ENCODE measurements at places on chromosomes 1 and 21. TPM values are rescaled to one million over a fixed set of nuclear protein-coding genes. Genes with fewer than 3 reads are reported as not detected.

GRCh38 chr1:18007391-18008041 is 100.1 kb upstream of the IGSF21 start:
- H3K4me3 ChIP-seq, result no peak overlapping the region
- H3K36me3 ChIP-seq, result no peaks in the 10 kb centered on the region
- H3K27me3 ChIP-seq, result peaks cover 54% of the 10 kb centered on the region
- no peak for DNase-seq

GRCh38 chr1:169590932-169591331 is 4.7 kb upstream of the F5 start:
- peaks cover 9% of the 10 kb centered on the region for H3K27me3 ChIP-seq
- no peak for DNase-seq
- no peak overlapping the region for H3K4me3 ChIP-seq
- H3K27ac ChIP-seq, result no peak overlapping the region
- H3K4me1 ChIP-seq, result peaks cover 8% of the 10 kb centered on the region

DNA sequence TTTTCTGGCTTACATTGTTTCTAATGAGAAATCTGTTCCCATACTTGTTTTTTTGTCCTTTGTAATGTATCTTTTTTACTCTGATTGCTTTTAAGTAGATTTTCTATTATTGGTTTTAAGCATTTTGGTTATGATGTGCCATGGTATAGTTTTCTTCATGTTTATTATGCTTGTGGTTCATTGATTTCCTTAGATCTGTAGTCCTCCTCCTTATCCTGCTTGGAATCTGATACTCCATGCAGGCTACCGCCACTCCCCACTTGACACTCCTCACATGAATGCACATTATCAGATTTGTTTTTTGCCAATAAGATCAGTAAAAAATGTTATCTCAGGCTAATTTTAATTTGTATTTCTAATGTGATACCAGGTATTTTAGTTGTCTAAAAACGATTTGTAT is 20.8 kb downstream of the UROD start:
- DNase-seq, result no peak
- H3K27me3 ChIP-seq, result no peaks in the 10 kb centered on the region
- no peaks in the 10 kb centered on the region for H3K4me1 ChIP-seq

DNA sequence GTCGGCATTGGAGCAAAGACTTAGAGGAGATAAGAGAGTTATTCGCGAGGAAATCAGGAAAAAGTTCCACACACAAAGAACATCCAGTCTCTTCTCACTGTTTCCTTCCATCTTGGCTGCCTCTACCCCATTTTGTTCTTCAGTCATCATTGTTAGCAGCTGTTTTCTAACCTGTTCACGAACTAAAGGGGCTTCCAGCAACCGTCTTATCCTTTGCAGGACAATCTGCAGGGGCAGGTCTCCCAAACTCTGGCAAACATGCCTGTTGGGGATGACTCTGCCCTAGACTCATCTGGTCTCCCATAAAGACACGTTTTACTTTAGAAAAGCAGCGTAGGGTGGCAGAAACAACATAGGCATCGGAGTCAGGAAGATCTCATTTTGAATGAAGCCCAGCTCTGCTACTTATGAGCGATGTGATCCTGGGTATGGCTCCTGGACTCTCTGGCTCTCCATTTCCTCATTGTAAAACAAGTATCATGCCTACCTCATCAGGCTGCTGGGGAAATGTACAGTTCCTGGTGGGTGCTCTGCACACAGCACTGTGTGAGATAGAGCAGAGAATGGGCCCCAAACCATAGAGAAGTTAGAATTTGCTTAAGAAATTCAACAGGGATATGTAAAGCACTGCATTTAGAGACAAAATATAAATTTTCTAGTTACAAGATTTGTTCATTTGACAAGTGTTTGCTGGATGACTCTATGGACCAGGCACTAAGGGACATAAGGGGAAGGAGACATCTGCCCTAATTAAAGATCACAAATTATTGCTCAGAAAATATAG is 59.7 kb downstream of the MEF2D start:
- H3K4me1 ChIP-seq, result peaks cover 17% of the 10 kb centered on the region
- no peak for DNase-seq
- H3K36me3 ChIP-seq, result no peaks in the 10 kb centered on the region

- peaks cover 10% of the 10 kb centered on the region for H3K27me3 ChIP-seq
- no peak overlapping the region for H3K4me3 ChIP-seq
- H3K27ac ChIP-seq, result no peak overlapping the region
Measured at GRCh38 chr1:223479718-223480425, 86.7 kb downstream of the CCDC185 start.

LPAR3 gene
- total RNA-seq, result 14.7 TPM

- H3K27ac ChIP-seq, result no peak overlapping the region
- no peaks in the 10 kb centered on the region for H3K27me3 ChIP-seq
- no peak overlapping the region for H3K4me3 ChIP-seq
- no peaks in the 10 kb centered on the region for H3K4me1 ChIP-seq
- no peaks in the 10 kb centered on the region for H3K36me3 ChIP-seq
Measured at GRCh38 chr1:244314921-244315559, 136.7 kb downstream of the ADSS2 start.

DNA sequence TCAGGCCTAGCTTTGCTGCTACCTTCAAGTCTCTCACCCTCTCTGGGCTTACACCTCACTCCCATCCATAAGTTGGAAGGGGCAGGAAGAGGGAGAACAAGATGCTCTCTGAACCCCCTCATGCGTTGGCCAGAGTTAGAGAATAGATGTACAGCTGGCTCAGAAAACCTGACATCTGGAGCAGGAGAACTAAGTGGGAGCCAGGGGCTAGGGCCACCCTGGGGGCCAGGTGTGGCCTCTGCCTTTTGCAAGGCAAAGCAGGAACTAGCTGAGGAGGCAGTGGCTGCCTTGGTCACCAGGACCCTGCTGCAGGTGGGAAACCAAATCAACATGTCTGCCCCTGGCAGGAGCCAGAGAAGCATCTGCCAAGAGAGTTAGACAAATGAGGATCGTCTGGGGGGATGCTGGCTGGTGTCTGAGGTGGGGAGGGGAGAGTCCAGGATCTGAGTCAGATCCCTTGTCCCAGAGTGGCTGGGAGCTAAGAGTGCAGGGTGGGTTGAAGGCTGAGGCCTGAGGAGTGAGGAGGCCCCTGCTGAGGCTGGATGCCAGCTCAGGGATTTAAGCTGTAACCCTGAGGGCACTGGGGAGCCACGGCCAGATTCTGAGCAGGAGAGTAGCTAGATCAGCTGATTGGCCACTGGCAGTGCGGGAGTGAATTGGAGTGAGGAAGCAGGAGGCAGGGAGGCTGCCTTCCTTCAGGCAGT is 115.0 kb downstream of the EPHB2 start:
- H3K36me3 ChIP-seq, result no peaks in the 10 kb centered on the region
- H3K27ac ChIP-seq, result no peak overlapping the region
- no peaks in the 10 kb centered on the region for H3K27me3 ChIP-seq
- H3K4me1 ChIP-seq, result peaks cover 5% of the 10 kb centered on the region
- H3K4me3 ChIP-seq, result no peak overlapping the region

GRCh38 chr1:212315184-212315583 is 30.0 kb downstream of the PPP2R5A start:
- H3K36me3 ChIP-seq, result no peaks in the 10 kb centered on the region
- H3K4me1 ChIP-seq, result peaks cover 19% of the 10 kb centered on the region
- no peaks in the 10 kb centered on the region for H3K27me3 ChIP-seq
- H3K4me3 ChIP-seq, result no peak overlapping the region

- no peaks in the 10 kb centered on the region for H3K27me3 ChIP-seq
- no peak overlapping the region for H3K4me3 ChIP-seq
- H3K27ac ChIP-seq, result no peak overlapping the region
- H3K36me3 ChIP-seq, result no peaks in the 10 kb centered on the region
- no peak for DNase-seq
Measured at GRCh38 chr1:216140730-216141524, 282.3 kb downstream of the USH2A start.

GRCh38 chr1:209513226-209513625 is 70.3 kb upstream of the CAMK1G start:
- H3K27me3 ChIP-seq, result no peaks in the 10 kb centered on the region
- no peak overlapping the region for H3K4me3 ChIP-seq

DNA sequence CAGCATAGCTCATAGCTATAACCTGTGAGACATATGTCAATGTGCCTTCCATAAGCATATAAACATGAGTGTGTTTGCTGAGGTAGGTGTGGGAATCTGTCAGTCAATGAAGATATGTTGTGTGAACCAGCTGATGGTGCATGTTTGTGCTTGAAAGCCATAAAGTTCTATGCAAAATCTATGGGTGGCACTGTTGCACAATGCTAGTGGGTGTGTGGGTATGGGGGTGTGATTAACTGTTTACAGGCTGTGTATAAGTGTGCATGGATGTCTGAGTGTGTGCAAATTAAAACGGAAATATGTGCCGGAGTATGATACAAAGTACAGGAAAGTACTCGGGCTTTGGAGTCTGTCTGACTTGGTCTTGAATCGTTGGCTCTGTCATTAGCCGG is 1.0 kb upstream of the ATP2B4 start:
- H3K27me3 ChIP-seq, result no peaks in the 10 kb centered on the region
- DNase-seq, result peak; percentile 33
- H3K4me1 ChIP-seq, result peaks cover 24% of the 10 kb centered on the region
- H3K4me3 ChIP-seq, result no peak overlapping the region
- no peaks in the 10 kb centered on the region for H3K36me3 ChIP-seq
- peak overlapping the region; percentile 96 for H3K27ac ChIP-seq

DNA sequence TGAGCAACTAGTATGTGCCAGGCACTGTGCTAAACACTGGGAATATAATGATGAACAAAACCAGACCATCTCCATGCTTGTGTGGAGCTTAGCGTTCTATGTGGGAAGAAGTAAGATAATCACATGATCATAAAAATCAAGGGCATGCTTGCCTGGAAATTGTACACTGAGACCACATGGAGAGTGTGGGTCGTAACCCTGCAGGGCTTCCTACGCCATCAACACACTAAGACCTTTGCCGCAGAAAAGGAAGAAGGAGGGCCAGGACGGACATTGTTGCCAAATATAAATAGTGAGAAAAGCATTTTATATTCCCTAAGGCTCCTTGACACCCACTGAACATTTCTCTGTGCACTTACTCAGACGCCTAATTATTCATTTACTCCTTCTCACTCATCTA is 388.1 kb upstream of the VAMP3 start:
- no peak overlapping the region for H3K4me3 ChIP-seq
- no peaks in the 10 kb centered on the region for H3K4me1 ChIP-seq
- no peak overlapping the region for H3K27ac ChIP-seq
- no peaks in the 10 kb centered on the region for H3K36me3 ChIP-seq

CHD1L gene
- total RNA-seq, result 7.6 TPM

PIK3CD gene
- total RNA-seq, result 4.0 TPM

DNA sequence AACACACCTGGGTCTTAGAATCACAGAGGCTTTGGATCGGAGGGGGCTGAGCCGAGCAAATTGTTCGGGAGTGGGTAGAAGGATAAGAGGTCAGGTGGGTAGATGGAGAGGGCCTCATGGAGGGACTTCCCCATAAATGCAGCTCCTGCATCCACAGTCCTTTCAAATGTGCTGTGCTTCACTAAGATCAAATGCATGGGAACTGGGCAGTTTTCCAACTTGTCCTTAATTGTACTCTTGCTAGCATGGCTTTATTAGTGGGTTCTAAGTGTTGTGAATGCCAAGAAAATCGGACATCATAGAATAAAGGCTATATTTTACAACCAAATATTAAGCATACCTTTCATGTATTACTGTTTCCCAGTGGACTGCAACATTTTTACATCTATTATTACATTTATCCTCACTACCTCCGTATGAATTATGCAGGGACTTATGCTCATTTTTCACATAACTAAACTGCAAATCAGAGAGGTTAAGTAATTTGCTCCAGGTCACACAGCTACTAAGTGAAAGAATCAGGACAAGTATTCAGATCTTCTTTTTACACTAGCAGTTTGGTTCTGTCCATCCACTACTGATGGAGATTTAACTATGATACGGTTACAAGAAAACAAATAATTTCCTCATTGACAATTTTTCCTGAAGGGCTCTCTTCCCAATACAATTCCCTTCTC is 174.5 kb upstream of the RUNX1 start:
- no peak for DNase-seq
- peaks cover 25% of the 10 kb centered on the region for H3K4me1 ChIP-seq
- no peak overlapping the region for H3K4me3 ChIP-seq
- peak overlapping the region; percentile 72 for H3K27ac ChIP-seq
- no peaks in the 10 kb centered on the region for H3K36me3 ChIP-seq

- H3K4me3 ChIP-seq, result no peak overlapping the region
- H3K27ac ChIP-seq, result no peak overlapping the region
- DNase-seq, result no peak
- peaks cover 51% of the 10 kb centered on the region for H3K27me3 ChIP-seq
Measured at GRCh38 chr1:179591253-179591591, 410 bp upstream of the TDRD5 start.

C1orf167 gene
- total RNA-seq, result 2.0 TPM

SPRR1A gene
- not detected for total RNA-seq

CR2 gene
- total RNA-seq, result 0.09 TPM

- peaks cover 90% of the 10 kb centered on the region for H3K4me1 ChIP-seq
- H3K27ac ChIP-seq, result peak overlapping the region; percentile 85
- H3K4me3 ChIP-seq, result no peak overlapping the region
- H3K27me3 ChIP-seq, result no peaks in the 10 kb centered on the region
- H3K36me3 ChIP-seq, result peaks cover 13% of the 10 kb centered on the region
- no peak for DNase-seq
Measured at GRCh38 chr1:184826001-184826400, 71.3 kb upstream of the EDEM3 start.

DNA sequence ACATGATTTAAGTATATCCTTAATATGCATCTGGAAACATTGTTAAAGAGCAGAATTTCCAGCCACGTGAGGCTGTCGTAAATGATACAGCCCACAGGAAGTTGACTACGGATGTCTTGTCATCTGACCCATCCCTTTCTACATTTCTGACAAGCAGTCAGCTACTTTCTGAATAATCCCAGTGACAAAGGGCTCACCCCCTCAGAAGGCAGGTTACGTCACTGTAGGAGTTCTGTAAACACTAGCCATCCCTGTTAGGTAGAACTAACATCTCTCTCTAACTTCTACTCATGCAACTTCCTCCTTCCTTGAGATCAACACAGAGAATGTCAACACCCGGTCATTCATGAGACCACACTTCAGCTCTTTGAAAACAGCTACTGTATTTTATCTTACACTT is 259.2 kb downstream of the GREM2 start:
- no peaks in the 10 kb centered on the region for H3K36me3 ChIP-seq
- no peak for DNase-seq
- no peaks in the 10 kb centered on the region for H3K4me1 ChIP-seq
- H3K27me3 ChIP-seq, result no peaks in the 10 kb centered on the region

- peak overlapping the region; percentile 93 for H3K4me3 ChIP-seq
- no peak for DNase-seq
- H3K4me1 ChIP-seq, result peaks cover 13% of the 10 kb centered on the region
- H3K27ac ChIP-seq, result no peak overlapping the region
- no peaks in the 10 kb centered on the region for H3K36me3 ChIP-seq
Measured at GRCh38 chr1:26529405-26529654, 231 bp upstream of the RPS6KA1 start.

TAS1R1 gene
- total RNA-seq, result not detected

- no peak overlapping the region for H3K27ac ChIP-seq
- H3K27me3 ChIP-seq, result no peaks in the 10 kb centered on the region
- H3K4me1 ChIP-seq, result no peaks in the 10 kb centered on the region
- no peaks in the 10 kb centered on the region for H3K36me3 ChIP-seq
- no peak overlapping the region for H3K4me3 ChIP-seq
- DNase-seq, result no peak
Measured at GRCh38 chr1:186772228-186772627, 56.5 kb upstream of the PLA2G4A start.

DCST1 gene
- not detected for total RNA-seq
